ENCODE measurements at places on chromosomes 4 and X.

GRCh38 chr4:87679449-87680169, 29.5 kb downstream of the DMP1 start:
- DNase-seq = peak; percentile 77

GRCh38 chr4:81971061-81971460, 402.7 kb downstream of the HNRNPD start:
- no peak for DNase-seq

DNA sequence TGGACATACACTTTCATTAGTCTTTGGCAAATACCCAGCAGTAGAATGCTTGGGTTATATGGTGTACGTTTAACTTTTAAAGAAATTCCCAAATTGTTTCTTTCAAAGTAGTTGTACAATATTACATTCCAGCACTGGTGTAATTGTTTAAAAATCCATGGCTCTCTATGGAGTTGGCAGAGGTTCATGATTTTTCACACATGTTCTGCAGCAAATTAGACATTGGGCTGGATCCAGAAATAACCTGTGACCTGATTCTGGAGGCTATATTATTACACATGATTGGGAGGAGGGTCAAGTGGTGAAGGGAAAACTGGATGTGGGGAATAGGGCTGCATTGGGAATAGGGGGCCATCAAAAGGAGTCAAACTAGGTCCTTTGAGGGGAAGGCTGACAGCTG, 41.9 kb downstream of the MAMLD1 start:
- no peak for DNase-seq

- DNase-seq = no peak
Measured at GRCh38 chr4:54525602-54526001, 132.2 kb upstream of the KIT start.

DNA sequence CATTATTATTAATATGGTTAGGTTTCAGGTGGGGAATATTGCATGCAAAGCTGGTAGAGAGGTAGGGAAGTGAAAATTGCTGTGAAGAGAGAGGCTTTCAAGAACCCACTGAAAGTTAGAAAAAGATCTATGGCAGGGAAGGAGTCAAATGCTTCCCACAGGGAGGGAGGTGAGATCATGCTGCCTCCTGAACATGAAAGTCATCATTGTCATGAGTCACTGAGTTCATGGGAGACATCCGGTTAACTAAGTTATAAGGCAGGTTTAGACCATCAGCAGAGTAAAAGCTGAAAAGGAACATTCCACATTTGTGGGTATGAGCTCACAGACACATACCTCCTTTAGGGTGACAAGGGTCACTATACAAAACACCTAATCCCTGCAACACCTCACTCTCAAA, 16.2 kb downstream of the GATB start:
- DNase-seq = peak; percentile 57

GRCh38 chr4:10095296-10095991, 21.2 kb downstream of the WDR1 start:
- DNase-seq = peak; percentile 49

GRCh38 chrX:39957816-39958566, 139.8 kb downstream of the BCOR start:
- DNase-seq = no peak

- no peak for DNase-seq
Measured at GRCh38 chr4:142614621-142615323, 231.3 kb downstream of the INPP4B start.

- no peak for DNase-seq
Measured at GRCh38 chr4:41375561-41375960, 118.8 kb downstream of the UCHL1 start.

DNA sequence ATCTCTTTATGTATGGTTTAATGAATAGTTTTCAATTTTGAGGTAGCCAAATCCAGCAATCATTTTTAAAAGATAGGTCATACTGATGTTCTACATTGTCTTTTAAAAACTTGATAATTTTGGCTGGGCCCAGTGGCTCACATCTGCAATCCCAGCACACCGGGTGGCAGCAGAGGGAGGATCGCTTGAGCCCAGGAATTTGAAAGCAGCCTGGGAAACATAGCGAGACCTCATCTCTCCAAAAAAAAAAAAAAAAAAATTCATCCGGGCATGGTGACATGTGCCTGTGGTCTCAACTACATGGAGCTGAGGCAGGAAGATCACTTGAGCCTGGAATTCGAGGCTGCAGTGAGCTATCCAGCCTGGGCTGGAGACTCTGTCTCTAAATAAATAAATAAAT, 419.8 kb downstream of the GALNTL6 start:
- no peak for DNase-seq

- peak; percentile 82 for DNase-seq
Measured at GRCh38 chr4:39713691-39714090, 15.8 kb downstream of the UBE2K start.

DNA sequence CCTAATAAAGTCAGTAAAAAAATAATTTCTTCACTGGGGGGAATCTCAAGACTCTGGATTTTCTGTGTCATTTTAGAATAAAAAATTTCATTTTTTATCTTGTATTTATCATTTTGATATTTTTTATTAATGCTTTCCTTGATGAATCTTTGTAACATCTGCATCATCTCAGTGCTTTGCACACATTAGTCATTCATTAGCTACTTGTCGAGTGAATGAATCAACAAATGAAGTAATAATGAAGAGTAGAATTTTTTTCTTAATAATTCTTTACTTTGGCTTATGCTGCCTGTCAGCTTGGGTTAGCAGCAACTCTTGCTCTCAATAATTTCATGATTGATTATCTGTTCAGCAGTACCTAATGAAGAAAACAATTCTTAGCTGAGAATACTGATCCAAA, 530.8 kb downstream of the GRXCR1 start:
- no peak for DNase-seq

GRCh38 chr4:48602222-48602621, 112.2 kb downstream of the ZAR1 start:
- DNase-seq = no peak

- peak; percentile 66 for DNase-seq
Measured at GRCh38 chr4:146072376-146072775, 103.1 kb upstream of the LSM6 start.

GRCh38 chrX:148501386-148502066, 1.1 kb downstream of the AFF2 start:
- peak; percentile 1 for DNase-seq

DNA sequence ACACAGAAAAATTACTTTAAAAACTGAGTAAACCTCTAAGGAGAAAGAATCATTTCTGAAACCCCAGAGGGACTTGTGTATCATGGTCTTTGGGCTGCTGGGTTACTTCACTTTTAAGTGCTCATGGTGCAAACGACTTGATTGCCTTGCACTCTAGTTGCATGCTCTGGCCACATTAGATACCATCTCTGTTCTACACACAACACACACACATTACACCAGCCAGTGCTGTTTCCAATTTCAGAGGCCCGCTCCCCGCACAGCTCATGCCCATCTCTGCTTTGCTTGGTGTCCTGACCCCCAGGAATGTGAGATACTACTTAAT, 2.1 kb downstream of the PPP3CA start:
- DNase-seq = no peak

- no peak for DNase-seq
Measured at GRCh38 chr4:173442223-173442932, 43.5 kb upstream of the SCRG1 start.

DNA sequence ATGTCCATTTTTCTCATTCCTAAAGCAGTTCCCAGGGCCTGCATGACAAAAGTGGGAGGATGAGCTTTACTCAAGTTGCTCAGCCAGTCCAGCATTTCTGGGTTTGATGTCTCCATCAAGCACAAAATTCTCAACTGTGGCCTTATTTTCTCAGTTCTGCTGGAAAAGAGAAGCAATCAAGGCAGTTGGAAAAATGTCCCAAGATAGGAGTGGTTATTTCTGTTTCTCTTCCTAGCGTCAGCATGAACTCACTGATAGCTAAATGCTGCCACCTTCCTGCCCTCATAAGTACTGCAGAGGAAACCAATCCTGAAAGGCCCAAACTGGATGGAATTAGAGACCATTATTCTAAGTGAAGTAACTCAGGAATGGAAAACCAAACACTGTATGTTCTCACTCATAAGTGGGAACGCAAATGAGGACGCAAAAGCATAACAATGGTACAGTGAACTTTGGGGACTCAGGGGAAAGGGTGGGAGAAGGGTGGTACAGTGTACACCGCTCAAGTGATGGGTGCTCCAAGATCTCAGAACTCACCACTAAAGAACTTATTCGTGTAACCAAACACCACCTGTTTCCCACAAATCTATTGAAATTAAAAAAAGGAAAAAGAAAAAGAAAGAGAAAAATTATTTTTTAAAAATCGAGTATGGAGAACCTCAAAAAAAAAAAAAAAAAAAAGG, 29.6 kb downstream of the ADH7 start:
- peak; percentile 70 for DNase-seq

DNA sequence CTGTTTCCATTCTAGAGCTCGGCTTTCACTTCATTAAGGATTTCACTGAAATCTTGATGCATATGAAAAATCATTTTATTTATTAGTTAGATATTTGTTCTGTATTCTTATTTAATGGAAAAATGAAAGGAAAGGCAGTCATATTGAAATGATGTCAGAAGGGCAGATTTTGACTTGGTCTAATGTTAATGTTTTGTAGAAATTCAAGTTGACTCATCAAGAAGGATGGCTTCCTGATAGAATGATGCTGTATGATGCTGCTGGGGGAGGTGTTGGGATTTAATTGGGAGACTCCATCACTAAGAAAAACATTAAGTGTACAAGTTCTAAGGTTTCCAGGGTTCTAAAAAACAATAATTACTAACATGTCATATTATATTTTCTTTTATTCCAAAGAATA, 204.8 kb downstream of the PDGFC start:
- DNase-seq = no peak

- no peak for DNase-seq
Measured at GRCh38 chrX:19867411-19867732, 20.0 kb downstream of the SH3KBP1 start.

All from suppressor macrophage treated with lipopolysaccharide for 1 hour (primary cell).